ENCODE measurements at places on chromosomes 13 and 19.

DNA sequence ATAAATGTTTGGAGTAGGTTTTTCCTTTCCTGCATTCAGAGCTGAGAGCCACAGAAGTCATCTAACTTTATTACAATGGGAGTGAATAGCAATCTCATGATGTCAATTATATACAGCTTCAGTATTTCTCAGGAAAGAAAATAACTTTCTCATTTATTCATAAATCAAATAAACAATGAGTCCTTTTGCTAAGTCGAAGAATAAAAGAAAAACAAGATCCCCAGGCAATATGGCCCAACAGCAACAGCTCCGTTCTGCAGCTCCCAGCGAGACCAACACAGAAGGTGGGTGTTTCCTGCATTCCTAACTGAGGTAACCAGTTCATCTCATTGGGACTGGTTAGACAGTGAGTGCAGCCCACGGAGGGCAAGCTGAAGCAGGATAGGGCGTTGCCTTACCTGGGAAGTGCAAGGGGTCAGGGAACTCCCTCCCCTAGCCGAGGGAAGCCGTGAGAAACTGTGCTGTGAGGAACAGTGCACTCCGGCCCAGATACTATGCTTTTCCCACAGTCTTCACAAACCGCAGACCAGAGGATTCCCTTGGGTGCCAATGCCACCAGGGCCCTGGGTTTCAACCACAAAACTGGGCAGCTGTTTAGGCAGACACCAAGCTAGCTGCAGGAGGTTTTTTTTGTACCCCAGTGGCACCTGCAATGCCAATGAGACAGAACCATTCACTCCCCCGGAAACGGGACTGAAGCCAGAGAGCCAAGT lies 128.2 kb downstream of the SLITRK1 start:
- no peak for DNase-seq

GRCh38 chr19:1123381-1123780 lies 19.6 kb downstream of the GPX4 start:
- no peak for DNase-seq

DNA sequence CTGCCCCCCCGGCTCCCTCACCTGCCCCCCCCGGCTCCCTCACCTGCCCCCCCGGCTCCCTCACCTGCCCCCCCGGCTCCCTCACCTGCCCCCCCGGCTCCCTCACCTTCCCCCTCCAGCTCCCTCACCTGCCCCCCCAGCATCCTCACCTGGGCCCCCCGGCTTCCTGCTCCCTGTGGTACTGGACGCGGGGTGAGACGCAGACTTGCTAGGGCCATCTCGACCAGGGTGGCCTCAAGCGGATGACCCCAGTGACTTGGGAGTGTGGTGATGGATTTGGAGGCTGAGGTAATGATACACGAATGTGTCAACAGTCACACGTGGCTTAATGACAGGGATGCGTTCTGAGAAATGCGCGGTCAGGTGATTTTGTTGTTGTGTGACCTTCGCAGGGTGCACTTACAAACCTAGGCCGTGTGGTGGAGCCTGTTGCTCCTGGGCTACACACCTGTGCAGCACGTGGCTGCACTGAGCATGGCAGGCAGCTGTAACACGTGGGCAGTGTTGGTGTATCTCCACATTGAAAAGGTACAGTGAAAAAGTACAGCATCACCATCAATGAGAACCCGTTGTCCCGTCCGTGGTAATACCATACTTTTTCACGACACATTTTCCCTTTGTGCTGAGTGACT lies 197.8 kb downstream of the TEX29 start:
- DNase-seq = no peak

DNA sequence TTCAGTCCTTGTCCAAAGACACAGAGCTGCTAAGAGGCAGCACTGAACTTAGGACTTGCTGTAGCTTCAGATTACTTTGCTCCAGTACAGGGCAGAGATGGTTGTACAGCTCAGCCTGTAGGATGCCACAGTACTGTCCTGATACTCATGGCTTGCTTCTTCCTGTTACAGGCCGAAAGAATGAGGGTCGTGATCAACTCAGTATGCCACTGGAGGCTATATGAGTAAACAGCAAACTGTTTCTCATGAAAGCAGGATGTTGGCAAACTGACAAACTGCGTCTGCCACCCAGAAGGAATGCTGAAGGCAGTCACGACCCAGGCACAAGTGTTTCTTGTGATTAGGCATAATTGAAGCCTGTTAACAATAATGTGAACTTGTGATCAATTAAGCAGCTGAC lies 2.8 kb downstream of the ZNF749 start:
- DNase-seq = no peak

GRCh38 chr13:98582947-98583346 lies 6.0 kb upstream of the STK24 start:
- DNase-seq = no peak

DNA sequence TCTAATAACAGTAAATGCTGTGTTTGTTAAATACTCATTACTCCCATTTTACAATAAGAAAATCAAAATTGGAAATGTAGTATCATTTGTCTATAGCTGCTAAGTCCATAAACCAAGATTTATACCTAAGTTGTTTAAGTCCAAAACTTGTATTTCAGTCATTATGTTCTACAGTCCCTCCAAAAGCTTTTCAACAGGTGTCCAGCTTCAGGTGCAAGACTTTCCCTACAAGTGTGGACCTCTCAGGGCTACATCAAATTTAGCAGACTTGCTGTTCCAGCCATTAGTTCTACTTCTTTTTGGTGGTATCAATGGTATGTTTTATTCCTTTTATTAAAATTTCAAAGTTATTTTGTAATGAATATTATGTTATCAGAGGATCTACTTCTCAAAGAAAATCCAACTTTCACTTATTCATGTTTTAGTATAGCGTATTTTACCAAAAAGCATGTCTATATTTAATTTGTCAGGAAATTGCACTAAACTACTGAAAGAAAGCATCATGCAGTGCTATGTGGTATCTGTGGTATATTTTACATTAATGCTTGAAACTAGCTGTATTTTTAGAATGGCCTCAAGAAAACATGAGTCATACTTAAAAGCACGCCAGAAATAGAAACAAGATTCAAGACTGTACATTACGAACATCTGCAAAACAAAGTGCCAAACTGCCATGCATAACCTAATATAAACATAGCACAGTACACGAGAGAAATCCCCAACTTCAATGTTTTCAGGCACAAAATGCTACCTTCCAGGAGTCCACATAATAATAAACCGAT lies 44.5 kb downstream of the VWA8 start:
- no peak for DNase-seq

DNA sequence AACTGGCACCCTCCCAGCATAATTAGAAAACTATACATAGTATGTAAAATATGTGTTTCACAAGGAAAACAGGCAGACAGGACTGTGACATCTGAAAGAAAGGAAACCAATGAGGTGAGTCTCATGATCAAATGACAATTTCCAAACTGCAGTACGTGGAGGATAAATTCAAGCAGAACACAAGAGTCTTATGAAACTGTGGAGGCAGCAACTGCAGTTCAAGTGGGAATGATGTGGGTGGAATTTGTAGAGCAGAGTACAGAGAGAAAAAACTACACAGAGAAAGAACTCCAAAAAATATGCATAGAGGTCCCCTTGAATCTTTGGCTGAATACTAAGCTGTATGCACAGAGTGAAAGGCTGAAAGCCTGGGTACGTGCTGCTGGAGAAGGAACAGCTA lies 9.7 kb downstream of the SIGLEC6 start:
- DNase-seq = no peak

DNA sequence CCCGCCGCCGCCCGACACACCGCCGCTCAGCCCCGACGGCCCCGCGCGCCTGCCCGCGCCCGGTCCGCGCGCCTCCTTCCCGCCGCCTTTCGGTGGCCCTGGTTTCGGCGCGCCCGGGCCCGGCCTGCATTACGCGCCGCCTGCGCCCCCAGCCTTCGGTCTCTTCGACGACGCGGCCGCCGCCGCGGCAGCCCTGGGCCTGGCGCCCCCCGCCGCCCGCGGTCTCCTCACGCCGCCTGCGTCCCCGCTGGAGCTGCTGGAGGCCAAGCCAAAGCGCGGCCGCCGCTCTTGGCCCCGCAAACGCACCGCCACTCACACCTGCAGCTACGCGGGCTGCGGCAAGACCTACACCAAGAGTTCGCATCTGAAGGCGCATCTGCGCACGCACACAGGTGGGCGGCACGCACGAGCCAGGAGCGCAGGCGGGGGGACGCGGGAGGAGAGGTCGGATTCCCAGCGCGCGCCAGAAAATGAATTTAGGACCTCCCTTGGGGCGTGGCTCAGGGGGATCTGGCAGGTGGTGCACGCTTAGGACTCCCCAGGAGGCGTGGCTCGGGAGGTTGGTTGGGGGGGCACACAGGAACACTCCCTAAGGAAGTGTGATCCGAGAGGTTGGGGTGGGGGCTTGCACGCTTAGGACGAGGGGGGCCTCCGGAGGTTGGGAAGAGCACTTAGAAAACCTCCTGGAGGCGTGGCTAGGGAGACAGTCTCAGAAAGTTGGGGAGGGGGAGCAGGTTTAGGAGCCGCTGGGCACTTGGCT lies 1.2 kb downstream of the KLF2 start:
- peak; percentile 44 for DNase-seq

DNA sequence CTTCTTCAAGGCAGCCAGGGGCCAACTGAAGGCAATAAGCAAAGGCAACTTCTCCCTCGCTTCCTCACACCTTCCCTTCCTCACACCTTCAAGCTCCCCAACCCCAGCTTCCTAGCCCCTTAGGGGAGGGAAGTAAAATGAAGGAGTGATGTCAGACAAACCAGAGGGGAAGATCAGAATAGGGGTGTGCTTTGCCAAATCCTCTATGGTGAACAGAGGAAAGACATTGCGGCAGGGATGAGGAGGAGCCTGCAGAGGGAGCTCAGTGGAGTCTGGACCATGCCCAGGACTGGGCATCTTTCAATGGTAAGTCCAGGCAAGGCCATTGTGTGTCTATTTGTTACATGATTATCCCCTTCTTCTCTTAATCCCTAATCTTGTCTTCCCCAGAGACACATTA lies 164.0 kb downstream of the TSHZ3 start:
- DNase-seq = no peak

GRCh38 chr19:23884363-23884762 lies 30.3 kb upstream of the ZNF726 start:
- no peak for DNase-seq

- DNase-seq = no peak
Observed at GRCh38 chr19:44891016-44891882, at the start of gene TOMM40. TOMM40 (plus strand) TSS chr19:44891254; CDS start chr19:44891416, 162 bp downstream.

- no peak for DNase-seq
Observed at GRCh38 chr13:98803111-98803561, 50.7 kb upstream of the SLC15A1 start.

DNA sequence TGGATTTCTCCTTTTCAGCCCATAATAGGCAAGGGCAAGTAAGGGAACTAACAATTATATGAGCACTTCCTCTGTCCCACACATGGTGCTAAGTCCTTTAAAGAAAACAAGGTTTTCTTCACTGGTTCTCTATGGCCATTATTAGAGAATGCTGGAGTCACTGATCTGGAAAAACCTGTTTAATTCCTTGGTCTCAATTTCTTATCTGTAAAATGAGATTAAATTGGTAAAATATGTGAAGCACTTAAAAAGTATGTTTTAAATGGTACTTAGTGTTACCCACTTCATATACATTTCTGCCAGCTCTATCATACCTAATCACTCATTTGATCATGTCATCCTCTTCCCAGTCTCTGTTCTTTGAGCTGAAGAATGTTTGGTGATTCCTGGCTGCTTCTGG lies 39.4 kb downstream of the LRCH1 start:
- DNase-seq = no peak

GRCh38 chr19:42474743-42475142 lies 32.0 kb upstream of the CXCL17 start:
- no peak for DNase-seq

DNA sequence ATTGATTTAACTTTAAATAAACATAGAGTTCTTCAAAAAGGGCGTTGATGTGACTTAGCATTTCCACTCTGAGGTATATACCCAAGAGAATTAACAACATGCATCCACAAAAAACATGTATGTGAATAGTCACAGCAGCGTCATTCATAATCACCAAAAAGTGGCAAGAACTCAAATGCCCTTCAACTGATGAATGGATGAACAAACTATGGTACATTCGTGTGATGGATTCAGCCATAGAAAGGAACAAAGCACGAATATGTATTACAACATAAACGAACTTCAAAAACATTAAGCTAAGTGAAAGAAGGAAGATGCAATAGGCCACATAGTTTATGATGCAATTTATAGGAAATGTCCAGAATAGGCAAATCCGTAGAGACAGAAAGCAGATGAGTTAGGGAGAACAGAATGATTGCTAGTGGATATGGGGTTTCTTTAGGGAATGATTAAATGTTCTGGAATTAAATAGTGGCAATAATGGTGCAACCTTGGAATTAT lies 72.3 kb upstream of the UQCRFS1 start:
- no peak for DNase-seq

DNA sequence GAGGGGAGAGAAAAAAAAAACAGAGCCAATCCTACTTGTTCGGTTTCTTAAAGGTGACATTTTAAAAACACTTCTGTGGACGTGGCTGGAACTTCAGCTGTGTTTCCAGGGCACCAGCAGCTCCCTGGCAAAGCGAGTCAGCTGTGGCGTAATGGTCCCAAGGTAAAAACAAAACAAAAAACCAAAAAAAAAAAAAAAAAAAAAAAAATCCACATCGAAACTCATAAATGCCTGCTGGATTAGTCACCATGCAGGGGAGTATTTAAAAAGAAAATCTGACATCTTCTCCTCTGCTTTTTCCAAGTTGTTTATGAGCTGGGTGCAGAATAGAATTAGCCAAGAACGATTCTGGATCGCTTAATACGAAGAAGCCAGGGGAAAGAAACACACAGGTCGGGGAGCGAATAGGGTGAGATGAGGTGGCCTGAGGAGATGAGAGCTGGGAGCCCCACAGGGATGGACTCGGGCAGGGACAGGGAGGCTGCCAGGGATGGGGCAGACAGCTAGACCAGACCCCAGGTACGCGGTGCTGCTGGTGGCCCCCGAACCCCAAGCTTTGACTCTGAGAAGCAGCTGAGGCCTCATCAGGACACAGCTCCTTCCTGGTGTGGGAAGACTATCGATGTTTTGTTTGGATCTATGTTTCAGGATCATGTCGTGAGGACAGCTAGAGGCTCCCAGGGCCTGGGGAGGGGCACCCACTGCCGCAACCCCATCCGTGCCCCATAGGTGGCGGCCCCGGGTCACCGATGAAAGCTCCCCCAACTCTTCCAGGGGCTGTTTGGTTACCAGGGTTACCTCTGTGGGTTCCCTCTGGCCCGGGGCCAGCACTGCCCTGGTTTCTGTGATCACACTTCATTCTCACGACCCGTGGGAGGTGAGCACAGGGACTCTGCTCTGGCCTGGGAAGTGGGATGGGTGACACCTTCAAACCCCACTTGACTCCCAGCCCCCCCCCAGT lies 3.1 kb upstream of the CTXN1 start:
- peak; percentile 62 for DNase-seq

DNA sequence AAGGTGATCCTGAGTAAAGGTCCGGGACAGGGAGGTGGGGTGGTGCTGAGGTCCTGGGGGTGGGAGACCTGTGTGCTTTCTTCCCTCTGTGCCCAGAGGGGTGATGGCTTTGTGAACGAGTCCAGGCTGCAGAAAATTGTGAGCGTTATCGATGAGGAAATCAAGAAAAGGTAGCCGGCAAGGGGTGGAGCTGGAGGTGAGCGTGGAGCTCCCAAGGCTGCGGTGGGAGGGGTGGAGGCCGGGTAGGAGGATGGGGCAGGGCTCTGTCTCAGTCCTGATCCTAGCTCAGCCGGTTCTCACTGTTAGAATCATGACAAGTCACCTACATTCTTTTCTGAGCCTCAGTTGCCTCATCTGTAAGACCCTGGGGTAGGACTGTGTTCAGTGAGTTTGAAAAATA lies 4.0 kb downstream of the SELENOV start:
- no peak for DNase-seq
